ENCODE measurements at places on chromosomes 1 and 21. TPM values are rescaled to one million over a fixed set of nuclear protein-coding genes. Genes with fewer than 3 reads are reported as not detected.

Gene HMGCS2
- polyA plus RNA-seq, result not detected

Gene RBP7
- not detected for polyA plus RNA-seq

Gene KDF1
- polyA plus RNA-seq, result not detected

Gene LRRC52
- polyA plus RNA-seq, result not detected

Gene IL24
- not detected for polyA plus RNA-seq

Gene CD1E
- polyA plus RNA-seq, result not detected

Gene B4GALT3
- polyA plus RNA-seq, result 12.7 TPM

Gene CFAP107
- polyA plus RNA-seq, result not detected

Gene FAAP20
- 2.2 TPM for polyA plus RNA-seq

Gene MTR
- 3.5 TPM for polyA plus RNA-seq

Gene NHLH1
- 1.7 TPM for polyA plus RNA-seq

Gene SPRR2G
- polyA plus RNA-seq, result not detected

Gene PRMT6
- 9.9 TPM for polyA plus RNA-seq

Gene NLRP3
- polyA plus RNA-seq, result 12.5 TPM

Gene MYBPH
- not detected for polyA plus RNA-seq

Gene CHI3L2
- not detected for polyA plus RNA-seq

Measured in Purkinje cell (primary cell).